ENCODE measurements at places on chromosomes 11 and 22. TPM values are rescaled to one million over a fixed set of nuclear protein-coding genes. Genes with fewer than 3 reads are reported as not detected.

GRCh38 chr22:22167791-22168189 lies 76.8 kb upstream of the VPREB1 start:
- DNase-seq = no peak

DNA sequence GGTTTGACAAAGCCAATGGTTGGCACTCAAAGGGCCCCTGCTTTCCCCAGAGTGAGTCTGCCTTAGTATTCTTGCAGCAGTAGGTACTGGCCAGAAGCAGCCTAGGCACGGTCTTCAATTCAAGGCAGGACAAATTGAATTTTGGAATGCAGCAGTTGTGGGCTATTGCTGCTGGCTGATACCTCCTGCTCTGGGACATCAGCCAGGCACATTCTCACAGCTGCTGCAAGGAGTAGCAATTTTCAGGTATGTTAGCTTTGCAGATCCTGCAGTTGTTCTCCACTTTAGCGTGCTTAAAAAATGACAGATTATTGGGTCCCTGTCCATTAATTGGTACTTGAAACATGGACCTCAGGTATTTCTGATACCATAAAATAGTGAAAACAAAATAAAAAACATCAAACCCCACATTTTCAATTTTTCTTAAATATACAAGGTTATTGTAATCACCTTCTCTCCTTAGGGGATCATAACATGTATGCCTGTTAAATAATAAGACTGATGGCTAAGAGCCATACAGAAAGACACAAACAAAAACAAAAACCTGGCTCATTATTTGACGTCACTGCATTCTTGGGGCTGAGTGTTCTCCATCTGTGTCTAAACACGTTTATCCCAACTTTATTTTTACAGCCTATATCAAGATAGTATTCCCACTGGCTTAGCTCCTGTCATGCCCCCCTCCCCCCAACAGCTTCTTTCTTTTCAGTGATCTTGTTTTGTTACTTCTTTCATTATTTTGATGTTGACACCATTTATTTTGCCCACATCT lies 85.1 kb upstream of the CARD18 start:
- no peak for DNase-seq

- peak; percentile 99 for DNase-seq
Observed at GRCh38 chr11:64225608-64226506, at the start of the genes NUDT22 and TRPT1. TSS of gene NUDT22 (plus strand) at chr11:64226274. CDS start at chr11:64226653, 379 bp downstream. TSS of gene TRPT1 (minus strand) at chr11:64226186. CDS start at chr11:64225860, 326 bp downstream.

DNA sequence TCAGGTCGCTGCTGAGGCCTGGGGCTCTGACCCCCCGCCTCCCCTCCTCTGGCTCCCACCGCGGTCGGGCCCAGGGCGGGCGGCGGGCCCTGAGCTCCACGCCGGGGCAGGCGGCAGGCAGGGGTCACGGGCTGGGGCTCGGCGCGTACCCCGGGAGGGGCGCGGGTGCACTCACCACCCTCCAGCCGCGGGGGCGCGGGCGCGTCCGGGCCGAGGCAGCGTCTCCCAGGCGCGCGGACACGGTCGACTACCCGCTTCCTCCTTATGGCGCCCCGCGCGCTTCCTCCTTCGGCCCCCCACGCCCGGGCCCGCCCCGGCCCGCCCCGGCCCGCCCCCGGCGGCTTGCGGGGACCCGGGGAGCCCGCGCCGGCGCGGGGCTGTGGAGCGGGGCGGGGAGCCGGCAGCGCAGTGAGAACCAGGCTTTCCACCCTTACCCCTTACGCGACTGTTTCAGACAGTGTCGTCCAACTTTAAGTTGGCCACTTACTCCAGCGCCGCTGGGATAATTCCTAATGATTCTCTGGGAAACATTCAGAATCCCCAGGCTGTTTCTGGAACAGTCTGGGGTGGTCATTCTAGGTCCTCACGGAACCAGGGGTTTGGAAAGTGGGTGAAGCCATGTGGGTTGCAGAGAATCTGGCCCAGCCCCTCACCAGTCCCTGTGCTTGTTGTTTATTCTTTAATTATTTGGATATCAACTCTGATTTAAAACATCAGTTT lies at the start of gene BID:
TSS of gene BID (minus strand) at position 264 of the 720 bp plus-strand sequence. CDS start 24,353 bp downstream, outside the sequence.
- DNase-seq = no peak

DNA sequence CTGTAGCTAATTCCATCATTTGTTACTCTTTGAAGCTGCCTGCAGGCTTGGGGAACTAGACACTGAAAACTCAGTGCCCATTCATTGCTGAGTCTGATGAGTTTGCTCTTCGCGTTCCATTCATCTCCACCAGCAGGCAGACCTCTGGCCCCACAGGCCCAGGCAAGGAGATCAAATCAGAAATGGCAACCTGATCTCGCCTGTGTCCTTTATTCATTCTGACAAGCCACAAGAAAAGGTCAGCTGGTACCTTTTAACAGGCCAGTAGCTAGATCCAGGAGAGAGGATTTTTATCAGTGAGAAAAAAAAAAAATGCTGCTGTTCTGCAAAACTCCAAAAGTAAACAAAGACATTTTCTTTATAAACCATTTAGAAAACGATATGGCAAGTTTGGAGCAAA lies 742.5 kb downstream of the ETS1 start:
- no peak for DNase-seq

GRCh38 chr11:102267609-102268008 lies 49.7 kb upstream of the BIRC3 start:
- no peak for DNase-seq

DNA sequence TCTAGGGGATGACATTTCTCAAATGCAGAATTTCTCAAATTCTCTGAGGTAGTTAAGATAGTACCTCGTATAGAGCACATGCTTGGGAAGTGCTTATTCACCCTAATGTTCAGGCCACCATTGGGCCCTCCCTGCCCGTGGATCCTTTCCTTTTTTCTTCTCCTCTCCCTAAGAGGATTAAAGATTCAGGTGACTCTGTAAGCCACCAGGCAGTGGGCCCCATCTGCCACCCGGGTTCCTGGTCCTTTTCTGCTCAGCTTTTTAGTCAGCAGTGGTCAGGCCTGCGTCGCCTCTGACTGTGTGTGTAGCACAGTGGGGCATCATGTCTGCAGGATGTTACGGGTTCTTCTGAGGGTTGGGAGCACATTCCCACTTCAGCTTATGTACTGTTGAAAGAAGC lies 7.2 kb downstream of the CEP164 start:
- no peak for DNase-seq

- peak; percentile 28 for DNase-seq
Observed at GRCh38 chr11:125886997-125887372, 483 bp upstream of the HYLS1 start.

- peak; percentile 48 for DNase-seq
Observed at GRCh38 chr22:21703684-21704316, 31.8 kb downstream of the YPEL1 start.

DNA sequence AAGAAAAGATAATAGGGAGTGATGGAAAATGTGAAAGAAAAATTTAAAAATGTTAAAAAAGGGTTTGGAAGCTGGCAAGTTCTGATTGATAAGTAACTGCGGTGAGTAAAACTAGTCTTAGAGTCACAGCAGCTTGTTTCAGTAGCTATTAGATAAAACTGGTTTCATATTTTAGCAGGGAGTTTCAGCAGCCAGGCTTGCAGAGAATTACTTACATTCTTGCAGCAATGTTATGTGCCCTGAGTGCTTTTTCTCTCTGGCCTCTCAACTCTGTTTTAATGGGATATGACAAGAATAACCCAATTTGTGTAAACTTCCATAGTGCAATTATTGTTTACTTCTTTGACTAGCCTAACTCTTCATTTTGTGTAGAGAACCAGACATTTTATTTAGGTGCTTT lies 33.6 kb downstream of the PPME1 start:
- DNase-seq = no peak

- DNase-seq = no peak
Observed at GRCh38 chr11:43576320-43576802, 104.2 kb upstream of the HSD17B12 start.

- DNase-seq = no peak
Observed at GRCh38 chr11:111765320-111765983, 737 bp downstream of the PPP2R1B start.

Gene PUS3
- 19.0 TPM for total RNA-seq

Gene KRTAP5-1
- total RNA-seq = not detected

Gene MAPK8IP1
- 15.3 TPM for total RNA-seq

Data from H7 (cell line).